ENCODE measurements at places on chromosomes 4 and X.

DNA sequence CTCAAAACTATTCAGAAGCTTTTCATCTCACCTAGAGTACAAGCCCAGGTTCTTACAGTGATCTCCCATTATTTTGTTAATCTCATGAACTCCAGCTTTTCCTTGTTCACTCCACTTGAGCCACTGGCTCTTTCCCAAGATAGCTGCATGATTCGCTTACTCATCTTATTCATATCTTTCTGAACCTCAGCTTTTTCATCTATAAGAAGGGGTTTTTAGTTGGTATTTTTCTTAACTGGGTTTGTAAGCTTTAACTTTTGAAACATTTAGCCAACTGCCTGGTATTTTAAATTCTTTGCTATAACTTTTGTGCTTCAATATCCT, 24.0 kb downstream of the GIMD1 start:
- DNase-seq: no peak

- no peak for DNase-seq
These were observed 382.3 kb upstream of the HTR2C start for GRCh38 chrX:114201622-114202021.

DNA sequence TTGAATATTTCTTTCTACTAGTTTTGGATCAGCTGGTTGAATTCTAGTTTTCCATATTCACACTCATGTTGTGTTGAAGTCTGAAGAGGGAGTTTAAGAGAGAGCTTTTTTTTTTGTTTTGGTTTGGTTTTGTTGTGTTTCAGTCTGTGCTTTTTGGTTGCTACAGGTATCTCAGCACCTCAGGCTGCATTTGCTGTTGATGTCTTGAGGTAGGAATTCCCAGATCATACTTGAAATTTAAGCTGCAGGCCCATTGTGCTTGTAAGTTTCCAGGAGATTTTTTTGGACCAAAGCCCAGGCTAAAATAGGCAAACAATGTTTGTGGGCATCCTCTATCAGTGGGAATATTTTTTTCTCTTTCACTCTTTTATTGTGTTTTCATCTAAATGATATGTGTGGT, 190.2 kb upstream of the AGA start:
- DNase-seq: no peak

DNA sequence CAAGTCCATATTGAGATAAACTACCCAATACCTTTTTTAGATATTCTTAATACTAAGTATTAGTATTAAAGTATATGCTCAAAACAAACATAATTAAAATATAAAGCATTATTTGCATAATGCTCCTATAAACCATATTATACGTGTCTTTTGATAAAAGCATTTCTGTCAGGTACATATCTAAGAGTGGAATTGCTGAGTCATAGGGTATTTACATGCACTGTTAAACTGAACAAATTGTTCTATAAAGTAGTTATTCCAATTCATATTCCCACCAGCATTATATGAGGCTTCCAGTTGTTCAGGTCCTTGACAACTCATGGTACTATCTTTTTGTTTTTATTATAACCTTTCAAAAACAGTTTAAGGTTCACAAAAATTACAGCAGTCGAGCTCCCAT, 114.2 kb downstream of the FGF16 start:
- DNase-seq: no peak

DNA sequence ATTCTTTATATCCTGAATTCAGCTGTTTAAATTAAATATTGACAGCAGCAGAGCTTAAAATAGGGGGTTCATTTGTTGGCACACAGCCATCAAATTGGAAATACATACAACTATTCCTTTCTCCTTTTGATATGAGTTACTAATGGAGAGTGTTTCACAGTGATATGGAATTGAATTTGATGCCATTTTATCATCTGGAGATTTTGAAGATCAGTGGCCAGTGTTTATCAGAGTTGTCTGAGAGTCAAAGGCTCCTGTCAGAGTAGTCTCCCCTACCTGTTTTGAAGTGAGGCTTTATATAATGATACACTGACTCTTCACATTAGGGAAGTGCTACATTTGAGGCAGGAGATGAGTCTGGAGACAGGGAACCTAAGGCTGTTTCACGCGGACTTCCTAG, 1286.3 kb downstream of the TECRL start:
- no peak for DNase-seq

Measured in OCI-M1 (cell line).